Activated CD4-positive, alpha-beta T cell treated with anti-CD3 and anti-CD28 coated beads, Interleukin-2, amount 10 ng/mL, durations not matched to agents 24 days and 14 days (primary cell): ENCODE measurements at places on chromosomes 7 and 10.

DNA sequence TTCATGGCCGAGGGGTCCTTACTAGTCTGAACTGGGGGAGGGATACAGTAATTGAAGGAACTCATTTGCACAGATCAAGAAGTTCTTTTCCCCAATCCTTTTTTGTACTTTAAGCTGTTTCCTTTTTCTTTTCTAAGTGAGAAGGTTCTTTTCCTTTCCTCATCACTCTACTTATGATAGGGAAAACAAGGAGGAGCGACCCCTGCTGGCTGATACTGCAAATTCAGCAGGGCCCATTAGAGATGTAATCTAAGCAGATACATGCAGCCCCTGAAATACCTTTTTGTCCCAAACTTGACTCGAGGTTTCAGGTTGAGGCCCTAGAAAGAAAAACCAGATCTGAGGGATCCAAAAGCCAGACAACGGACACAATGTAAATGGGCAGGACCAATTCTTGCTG is 305.5 kb downstream of the DNAJB9 start:
- no peak overlapping the region for H3K27ac ChIP-seq
- no peaks in the 10 kb centered on the region for H3K27me3 ChIP-seq
- H3K36me3 ChIP-seq: no peaks in the 10 kb centered on the region
- H3K4me3 ChIP-seq: no peak overlapping the region
- DNase-seq: peak; percentile 56

DNA sequence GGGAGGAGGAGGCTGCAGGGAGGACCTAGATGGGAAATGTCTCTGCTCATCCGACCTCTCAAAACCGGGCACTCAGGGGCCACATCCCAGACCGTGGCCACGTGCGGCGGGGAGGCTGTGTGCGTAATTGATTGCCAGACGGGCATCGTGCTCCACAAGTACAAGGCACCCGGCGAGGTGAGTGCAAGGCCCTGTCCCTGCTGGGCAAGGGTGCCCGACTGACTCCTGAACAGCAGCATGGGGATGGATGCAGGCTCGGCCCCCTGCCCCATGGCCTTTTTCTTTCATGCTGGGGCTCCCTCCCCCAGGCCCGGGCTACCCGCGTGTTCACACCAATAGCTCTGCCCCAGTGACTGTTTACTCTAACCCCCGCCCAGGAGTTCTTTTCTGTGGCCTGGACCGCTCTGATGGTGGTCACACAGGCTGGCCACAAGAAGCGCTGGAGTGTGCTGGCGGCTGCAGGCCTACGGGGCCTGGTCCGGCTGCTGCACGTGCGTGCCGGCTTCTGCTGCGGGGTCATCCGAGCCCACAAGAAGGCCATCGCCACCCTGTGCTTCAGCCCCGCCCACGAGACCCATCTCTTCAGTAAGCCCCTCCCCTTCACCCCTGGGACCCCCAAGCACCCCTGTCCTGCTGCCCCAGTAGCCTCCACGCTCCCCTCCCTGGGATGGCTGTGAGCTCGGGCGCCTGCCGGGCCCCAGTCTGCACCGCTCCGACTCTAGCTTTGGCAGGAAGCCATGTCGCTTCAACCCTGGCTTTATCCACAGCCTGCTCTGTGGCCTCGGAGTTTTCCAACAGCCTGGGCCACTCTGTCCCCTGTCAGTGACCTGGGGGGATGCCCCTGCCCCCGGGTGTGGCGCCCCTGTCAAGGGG is 3.9 kb downstream of the LRWD1 start:
- H3K27me3 ChIP-seq: no peaks in the 10 kb centered on the region
- peaks cover 17% of the 10 kb centered on the region for H3K4me1 ChIP-seq
- no peak overlapping the region for H3K27ac ChIP-seq

DNA sequence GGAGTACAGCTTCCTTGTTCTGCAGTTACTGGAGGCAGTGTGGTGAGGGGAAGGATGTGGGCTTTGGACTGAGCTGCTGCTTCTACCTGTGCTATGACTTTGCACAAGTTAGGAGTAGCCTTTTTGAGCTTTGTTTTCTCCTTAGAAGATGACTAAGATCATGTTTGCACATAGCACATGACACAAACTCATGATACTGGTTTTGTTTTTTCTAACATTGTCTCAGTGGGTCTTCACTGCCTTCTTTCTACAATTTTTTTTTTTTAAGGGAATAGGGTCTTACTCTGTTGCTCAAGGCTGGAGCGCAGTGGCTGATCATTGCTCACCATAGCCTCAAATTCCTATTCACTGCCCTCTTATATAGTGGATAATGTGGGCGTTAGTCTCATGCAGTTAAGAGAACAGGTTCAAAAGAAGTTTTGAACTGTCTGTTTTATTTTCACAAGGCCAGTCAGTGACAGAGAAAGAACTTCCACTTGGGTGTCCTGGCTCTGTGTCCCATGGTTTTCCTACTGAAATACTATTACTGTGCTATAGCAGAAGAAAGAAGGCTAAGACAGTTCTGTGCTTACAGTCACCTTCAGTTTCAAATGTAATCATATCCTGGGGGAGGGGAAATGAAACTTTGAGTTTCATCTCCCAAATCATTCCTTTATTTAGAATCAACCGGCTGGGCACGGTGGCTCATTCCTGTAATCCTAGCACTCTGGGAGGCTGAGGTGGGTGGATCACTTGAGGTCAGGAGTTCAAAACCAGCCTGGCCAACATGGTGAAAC is 72.0 kb downstream of the KAT6B start:
- H3K36me3 ChIP-seq: no peaks in the 10 kb centered on the region
- no peaks in the 10 kb centered on the region for H3K27me3 ChIP-seq
- peak overlapping the region; percentile 39 for H3K4me3 ChIP-seq
- peaks cover 37% of the 10 kb centered on the region for H3K4me1 ChIP-seq
- peak; percentile 79 for DNase-seq
- peak overlapping the region; percentile 78 for H3K27ac ChIP-seq

GRCh38 chr7:15068324-15068723 is 165.8 kb upstream of the DGKB start:
- DNase-seq: no peak
- H3K4me1 ChIP-seq: no peaks in the 10 kb centered on the region
- no peaks in the 10 kb centered on the region for H3K27me3 ChIP-seq
- no peak overlapping the region for H3K4me3 ChIP-seq
- no peaks in the 10 kb centered on the region for H3K36me3 ChIP-seq
- no peak overlapping the region for H3K27ac ChIP-seq

- H3K27ac ChIP-seq: no peak overlapping the region
- no peaks in the 10 kb centered on the region for H3K4me1 ChIP-seq
- no peak overlapping the region for H3K4me3 ChIP-seq
- no peak for DNase-seq
- no peaks in the 10 kb centered on the region for H3K27me3 ChIP-seq
Observed at GRCh38 chr7:70480927-70481569, 650.9 kb upstream of the GALNT17 start.

GRCh38 chr7:131546583-131547141 is 9.8 kb downstream of the PODXL start:
- no peak overlapping the region for H3K27ac ChIP-seq
- H3K4me3 ChIP-seq: no peak overlapping the region
- H3K27me3 ChIP-seq: peaks cover 6% of the 10 kb centered on the region

DNA sequence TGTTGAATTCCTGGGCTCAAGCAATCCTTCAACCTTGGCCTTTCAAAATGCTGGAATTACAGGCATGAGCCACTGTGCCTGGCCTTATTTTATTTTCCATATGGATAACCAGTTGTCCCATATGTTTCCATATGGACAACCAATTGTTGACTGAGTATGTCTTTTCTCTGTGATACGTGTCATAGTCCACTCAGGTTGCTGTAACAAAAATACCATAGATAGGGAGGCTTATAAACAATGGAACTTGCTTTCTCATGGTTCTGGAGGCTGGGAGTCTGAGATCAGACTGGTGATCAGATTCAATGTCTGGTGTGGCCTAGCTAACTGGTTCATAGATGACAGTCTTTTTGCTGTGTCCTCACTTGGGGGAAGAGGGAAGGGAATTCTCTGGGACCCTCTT is 19.4 kb downstream of the AHCYL2 start:
- DNase-seq: no peak

DNA sequence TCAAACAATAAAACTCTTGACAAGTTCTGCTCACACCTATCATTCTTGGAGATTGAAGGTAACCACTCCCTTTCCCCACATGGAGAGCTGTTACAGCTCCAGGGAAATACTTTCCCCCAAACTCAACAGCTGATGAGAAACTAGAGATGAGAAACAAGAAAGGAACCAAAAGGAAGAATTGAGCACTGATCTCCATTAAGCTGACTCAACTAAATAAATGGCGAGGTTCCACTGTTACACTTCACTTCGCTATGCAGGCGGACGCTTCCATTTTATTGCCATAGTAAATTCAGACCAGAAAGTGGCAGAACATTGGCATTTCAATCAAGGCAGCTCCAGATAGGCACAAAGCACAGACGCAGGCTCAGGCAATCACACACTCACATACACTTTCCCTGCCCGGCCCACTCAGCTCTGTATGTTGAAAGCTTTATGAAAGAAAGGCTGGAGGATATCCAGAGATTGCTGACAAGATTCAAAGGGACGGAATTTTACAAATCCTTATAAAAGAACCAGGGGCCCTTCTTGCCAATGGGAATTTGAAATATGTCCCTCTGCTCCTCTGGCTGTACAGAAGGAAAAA is 11.5 kb upstream of the YAE1 start:
- H3K27ac ChIP-seq: no peak overlapping the region
- no peaks in the 10 kb centered on the region for H3K36me3 ChIP-seq
- no peak overlapping the region for H3K4me3 ChIP-seq
- peaks cover 43% of the 10 kb centered on the region for H3K27me3 ChIP-seq

- no peak for DNase-seq
- H3K4me1 ChIP-seq: no peaks in the 10 kb centered on the region
- H3K27ac ChIP-seq: no peak overlapping the region
- H3K4me3 ChIP-seq: no peak overlapping the region
- H3K36me3 ChIP-seq: no peaks in the 10 kb centered on the region
Observed at GRCh38 chr10:131797626-131798025, 103.2 kb upstream of the PPP2R2D start.

DNA sequence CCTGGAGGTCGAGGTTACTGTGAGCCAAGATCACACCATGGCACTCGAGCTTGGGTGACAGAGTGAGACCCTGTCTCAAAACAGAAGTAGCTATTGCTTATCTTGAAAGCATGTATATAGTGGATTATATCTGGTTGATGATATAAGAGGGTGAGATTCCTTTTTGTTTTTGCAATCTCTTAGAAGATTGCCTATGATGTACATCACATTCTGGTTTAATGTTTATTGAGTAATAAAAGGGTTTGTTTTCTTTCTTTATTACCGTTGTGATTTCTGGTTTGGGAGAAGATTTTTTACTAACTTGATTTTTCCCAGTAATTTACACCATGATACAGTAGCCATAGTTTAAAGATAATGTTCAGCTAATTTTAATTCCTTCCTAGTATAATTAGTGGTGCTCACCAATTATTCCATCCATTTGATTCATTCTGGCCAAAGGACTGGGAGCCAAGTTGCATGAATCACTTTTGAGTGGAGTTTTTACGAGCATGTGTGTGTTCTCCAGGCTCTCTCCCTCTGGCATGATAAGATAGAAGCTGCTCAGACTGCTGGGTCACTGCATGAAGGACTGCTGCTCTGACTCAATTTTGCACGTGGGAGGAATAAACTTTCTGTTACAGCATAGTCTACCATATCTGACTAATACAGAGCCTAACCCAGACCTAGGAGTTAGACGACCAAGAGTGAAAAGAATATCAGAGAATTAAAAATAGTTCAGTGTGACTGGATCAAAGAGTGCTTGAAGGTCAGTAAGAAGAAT is 13.5 kb upstream of the TSPAN13 start:
- no peaks in the 10 kb centered on the region for H3K36me3 ChIP-seq
- H3K4me1 ChIP-seq: peaks cover 6% of the 10 kb centered on the region
- peaks cover 3% of the 10 kb centered on the region for H3K27me3 ChIP-seq
- no peak overlapping the region for H3K4me3 ChIP-seq
- DNase-seq: no peak
- H3K27ac ChIP-seq: no peak overlapping the region

DNA sequence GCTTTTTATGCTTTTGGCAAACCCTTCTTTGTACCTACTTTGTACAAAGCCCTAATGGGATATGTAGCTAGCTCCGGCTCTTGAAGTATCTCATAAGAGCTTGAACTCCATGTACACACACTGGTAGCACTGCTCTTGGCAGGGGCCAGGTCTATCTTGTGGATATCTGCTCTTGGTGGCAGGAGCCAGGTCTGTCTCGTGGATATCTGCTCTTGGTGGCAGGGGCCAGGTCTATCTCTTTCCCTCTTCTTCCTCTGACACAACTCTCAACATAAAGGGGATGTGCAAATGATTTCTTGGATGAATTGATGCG is 91.9 kb downstream of the WNT2 start:
- H3K4me3 ChIP-seq: no peak overlapping the region
- no peaks in the 10 kb centered on the region for H3K27me3 ChIP-seq
- no peak for DNase-seq
- H3K4me1 ChIP-seq: no peaks in the 10 kb centered on the region
- no peak overlapping the region for H3K27ac ChIP-seq
- no peaks in the 10 kb centered on the region for H3K36me3 ChIP-seq

DNA sequence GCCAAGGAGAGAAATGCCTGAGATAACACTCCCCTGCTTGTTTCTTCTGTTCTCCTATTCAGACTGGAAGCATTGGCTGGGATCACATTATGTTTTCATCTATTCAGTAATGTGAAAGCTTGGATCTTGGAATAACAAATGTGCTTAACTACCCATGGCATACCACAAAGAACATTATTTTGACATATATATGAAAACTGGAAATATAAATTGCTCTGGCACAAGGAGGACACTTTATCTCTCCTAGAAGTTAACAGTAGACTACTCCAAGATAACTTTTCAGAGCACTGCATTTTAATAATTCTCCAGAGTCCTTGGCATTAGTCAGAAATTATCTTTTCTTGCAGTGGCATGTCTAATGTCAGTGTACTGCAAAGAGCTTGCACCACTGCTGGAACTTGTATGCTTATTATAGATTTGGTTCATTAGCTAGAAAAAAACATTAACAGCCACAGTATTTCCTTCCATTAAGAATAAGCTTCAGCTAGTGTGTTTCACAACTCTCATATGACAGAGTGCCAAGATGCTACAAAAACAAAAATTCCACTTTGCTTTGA is 169.3 kb upstream of the LRRN3 start:
- no peaks in the 10 kb centered on the region for H3K27me3 ChIP-seq
- H3K4me1 ChIP-seq: peaks cover 9% of the 10 kb centered on the region
- H3K36me3 ChIP-seq: peaks cover 6% of the 10 kb centered on the region

DNA sequence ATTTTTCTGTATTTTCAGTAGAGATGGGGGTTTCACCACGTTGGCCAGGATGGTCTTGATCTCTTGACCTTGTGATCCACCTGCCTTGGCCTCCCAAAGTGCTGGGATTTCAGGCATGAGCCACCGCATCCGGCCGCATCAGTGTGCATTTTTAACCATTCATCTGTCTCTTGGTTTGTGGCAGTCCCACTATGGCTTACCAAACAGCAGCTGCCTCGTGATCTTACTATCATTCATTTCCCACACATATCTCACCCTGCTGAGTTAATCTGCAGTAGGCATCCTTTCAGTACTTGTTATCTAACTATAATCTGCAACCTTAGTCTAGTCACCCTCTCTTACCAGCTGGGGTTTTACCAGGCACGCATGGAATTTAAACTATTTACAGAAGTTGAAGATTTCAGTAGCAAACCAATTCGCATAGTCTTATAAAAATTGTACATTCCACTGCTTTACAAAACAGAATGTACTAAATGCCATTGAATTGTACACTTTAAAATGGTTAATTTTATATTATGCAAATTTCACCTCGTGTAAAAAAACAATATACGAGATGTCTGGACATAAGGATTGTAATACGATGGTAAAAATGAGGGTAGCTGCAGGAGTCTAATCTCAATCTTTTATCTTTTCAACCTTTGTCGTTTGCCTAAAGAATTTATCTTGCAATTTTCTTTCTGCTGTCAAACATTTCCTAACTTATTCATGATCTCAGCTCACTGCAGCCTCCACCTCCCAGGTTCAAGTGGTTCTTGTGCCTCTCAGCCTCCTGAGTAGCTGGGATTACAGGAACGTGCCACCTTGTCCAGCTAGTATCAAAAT is 4.6 kb upstream of the TBC1D12 start:
- peaks cover 2% of the 10 kb centered on the region for H3K4me1 ChIP-seq
- DNase-seq: no peak
- no peak overlapping the region for H3K4me3 ChIP-seq
